ENCODE measurements at places on chromosomes 1 and 21.

DNA sequence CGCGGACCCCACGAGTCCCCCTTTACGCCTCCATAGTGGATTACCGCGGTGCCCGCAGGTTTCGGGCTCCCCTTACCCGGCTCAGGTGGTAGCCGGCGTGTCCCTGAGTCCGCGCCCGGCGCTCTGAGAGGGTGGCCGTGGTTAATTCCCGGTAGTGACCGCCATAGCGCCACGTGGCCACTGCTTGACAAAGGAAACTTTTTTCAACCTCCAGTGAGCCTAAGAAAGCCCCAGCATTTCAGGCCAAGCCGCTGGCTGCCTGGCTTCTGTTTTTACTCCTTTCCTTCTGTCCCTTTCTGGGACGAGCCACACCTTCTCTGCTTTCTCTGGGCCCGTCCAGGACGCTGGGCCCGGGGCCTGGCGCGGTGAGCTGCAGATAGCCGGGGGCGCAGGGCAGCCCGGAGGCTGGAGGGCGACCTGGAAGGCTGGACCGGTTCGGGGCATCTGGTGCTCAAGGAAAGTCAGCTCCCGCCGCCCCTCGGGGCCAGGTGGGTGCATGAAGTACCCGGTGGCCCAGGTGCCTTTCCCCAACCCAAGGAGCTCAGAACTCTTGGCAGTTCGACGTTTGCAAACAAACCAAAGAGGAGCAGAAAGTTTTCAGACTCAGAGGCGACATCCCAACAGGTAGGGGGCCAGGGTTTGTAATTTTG, 540 bp upstream of the C1orf198 start:
- DNase-seq = peak; percentile 86

- DNase-seq = peak; percentile 73
These were observed 51.1 kb downstream of the SLC16A1 start for GRCh38 chr1:112904831-112905261.

DNA sequence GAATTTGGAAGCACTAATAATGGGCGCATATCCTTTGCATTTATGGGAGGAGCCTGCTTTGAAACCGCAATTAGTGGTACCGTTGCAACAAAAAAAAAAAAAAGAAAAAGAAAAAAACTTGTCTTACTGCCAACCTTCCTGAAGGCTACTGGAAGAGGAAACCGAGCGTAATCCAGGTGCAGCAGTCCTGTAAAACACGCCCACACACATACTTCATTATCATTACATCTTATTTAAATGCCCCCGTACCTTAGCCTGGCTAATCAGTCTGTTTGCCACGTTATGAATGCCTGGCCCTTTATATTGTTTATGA, 686 bp upstream of the ZNF281 start:
- no peak for DNase-seq

DNA sequence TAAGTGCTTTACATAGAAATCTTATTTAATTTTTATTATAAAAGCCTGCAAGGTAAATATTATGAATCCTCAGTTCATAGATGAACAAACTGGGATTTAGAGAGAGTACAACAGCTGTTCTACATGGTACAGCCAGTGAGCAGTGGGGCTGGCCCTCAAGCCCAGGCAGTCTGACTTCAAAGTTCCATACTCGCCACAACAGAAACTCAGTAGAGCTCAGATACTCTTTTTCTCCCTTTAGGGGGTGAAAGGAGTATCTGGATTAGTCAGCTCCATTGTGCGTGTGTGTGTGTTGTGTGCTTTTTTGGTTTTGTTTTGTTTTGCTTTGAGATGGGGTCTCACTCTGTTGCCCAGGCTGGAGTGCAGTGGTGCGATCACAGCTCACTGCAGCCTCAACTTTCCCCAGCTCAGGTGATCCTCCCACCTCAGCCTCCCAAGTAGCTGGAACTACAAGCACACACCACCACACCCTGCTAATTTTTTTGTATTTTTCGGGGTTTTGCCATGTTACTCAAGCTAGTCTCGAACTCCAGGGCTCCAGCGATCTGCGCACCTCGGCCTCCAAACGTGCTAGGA, 378.5 kb downstream of the SMYD3 start:
- DNase-seq = no peak

- DNase-seq = no peak
These were observed 1.0 kb upstream of the CD84 start for GRCh38 chr1:160580221-160580812.

GRCh38 chr1:25079048-25079447, 149.0 kb upstream of the RUNX3 start:
- no peak for DNase-seq

DNA sequence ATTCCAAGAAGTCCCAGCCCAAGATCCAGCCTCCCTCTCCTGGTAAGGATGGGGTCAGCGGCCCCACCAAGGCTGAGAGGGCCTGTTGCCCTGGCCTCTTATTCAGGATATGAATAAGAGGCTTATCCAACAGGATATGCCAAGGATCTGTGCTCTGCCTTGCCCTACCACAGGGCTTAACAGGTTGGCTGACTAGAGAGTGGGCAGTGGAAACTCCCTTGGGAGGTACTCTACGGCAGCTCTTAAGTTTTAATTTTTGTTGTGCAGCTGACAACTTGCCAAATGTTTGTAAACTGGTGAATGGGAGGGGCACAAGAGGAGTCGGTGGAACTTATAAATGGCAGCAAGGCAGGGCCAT, 16.5 kb upstream of the PIGV start:
- no peak for DNase-seq

- no peak for DNase-seq
These were observed 9.5 kb downstream of the CDC73 start for GRCh38 chr1:193131266-193131860.

DNA sequence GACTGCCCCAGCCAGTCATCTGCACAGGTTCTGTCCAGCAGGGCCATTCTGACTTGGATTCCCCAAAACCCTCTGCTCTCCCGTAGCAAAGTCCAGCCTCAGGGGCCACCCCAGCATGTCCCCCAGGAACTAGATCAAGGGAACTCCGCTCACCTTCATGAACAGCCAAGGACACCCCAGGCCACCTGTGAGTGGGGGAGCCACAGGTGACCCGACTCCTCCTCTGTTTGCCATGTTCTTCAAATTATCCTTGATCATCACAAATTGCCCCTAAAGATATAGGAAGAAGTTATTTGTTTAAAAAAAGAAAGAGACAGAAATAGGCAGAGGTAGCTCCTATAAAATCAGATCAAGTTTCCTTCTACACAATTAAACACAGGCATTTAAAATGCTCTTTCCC, 475.0 kb downstream of the MATN1 start:
- no peak for DNase-seq

GRCh38 chr1:95408507-95409136, 174.6 kb downstream of the RWDD3 start:
- no peak for DNase-seq

- no peak for DNase-seq
These were observed 9.8 kb downstream of the ACOT11 start for GRCh38 chr1:54557671-54558355.

GRCh38 chr21:46422636-46423241, 36.0 kb upstream of the DIP2A start:
- no peak for DNase-seq

DNA sequence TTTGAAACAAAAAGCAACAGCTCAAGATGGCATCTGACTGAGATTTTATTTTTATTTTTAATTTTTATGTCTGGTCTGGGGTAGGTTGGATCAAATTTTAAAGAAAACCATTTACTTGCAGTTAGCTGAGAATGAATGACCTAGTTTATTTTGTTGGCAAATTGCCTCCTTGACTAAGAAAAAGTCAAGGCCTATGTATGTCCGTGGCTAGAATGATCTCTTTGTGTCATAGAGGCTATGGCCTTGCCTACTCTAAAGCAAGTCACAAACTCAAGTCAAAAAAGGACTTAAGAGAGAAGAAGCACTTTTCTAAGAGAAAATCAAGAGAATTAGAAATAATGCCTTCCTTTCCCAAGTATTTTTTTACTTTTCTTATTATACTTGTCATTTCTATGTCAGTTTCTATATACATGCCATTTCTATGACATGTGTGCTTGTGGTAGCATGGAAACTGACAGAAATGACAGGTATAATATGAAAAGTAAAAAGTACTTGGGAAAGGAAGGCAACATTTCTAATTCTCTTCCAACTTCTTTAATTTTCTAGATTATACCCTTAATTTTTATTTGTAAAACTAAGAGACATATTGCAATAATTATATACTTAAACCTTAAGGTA, 136.7 kb downstream of the CENPF start:
- no peak for DNase-seq

Measured in upper lobe of right lung (tissue), 1 donor.